T1000 (cell line): ENCODE measurements at places on chromosomes 6 and 20.

DNA sequence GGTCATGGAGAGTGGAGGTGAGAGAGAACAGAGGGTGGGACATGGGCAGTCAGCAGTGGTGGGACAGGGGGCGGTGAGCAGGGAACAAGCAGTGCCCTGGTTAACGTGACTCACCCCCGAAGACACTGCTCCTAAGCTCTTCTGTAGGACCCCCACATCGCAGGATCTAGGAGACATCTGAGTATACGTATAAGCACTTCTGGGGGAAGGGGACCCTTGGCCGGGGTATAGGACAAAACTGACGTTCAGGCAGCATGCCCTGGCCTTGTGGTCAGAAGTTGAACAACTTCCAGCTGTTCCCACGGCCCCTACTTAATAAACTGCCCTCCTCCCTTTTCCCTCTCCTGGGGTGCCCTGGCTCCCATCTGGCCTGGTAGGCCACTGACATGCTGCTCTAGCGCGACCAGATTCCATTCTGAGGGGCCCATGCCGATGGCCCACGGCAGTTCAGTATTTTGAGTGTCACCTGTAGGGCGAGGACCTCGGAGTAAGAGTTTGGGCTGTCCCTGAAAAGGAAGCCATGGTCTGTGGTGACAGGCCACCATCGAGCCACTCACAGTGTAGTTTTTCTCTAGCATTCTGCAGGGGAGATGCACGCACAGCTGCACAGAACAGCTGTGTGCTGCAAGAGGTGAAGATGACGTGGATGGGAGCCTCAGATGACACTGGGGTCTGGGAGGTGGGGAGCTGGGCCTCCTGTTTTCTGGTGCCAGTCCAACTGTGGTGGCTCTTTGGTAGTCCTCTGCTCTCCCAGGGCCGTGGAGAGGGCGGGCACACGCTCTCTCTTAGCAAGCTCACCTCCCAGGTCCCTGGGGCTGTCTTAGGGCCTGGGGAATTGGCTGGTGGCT is 38.4 kb downstream of the PPP1R3G start:
- DNase-seq = no peak

DNA sequence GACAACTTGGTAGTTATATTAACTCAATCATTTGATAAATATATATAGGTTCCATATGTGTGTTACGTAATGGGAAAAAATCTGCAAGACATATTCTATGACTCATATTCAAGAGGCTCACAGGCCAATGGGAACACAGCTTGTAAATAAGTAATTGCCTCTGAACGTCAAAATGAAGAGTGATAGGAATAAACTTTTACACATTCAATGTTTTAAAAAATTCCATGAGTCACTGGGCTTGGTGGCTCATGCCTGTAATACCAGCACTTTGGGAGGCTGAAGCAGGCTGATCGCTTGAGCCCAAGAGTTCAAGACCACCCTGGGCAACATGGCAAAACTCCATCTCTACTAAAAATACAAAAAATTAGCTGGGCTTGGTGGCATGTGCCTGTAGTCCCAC is 209.4 kb upstream of the MCHR2 start:
- peak; percentile 30 for DNase-seq

DNA sequence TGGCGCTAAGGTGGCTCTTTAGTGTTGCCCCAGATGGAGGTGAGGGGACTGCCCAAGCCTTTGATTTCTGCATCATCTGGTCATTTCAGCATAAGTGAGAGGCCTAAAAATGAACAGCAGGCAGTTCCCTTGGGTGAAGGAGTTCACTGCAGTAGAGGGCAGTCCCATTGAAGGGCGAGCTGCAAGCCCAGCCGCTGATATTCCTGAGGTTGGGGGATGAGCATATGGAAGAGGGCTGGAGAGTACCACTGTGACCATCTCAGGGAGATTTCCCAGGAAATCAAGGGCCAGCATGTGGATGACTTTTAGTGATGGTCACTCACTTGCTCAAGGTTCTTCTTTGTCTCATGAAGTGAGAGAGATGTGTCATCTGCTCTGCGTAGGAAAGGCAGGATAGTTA is 9.3 kb downstream of the TOX2 start:
- no peak for DNase-seq

DNA sequence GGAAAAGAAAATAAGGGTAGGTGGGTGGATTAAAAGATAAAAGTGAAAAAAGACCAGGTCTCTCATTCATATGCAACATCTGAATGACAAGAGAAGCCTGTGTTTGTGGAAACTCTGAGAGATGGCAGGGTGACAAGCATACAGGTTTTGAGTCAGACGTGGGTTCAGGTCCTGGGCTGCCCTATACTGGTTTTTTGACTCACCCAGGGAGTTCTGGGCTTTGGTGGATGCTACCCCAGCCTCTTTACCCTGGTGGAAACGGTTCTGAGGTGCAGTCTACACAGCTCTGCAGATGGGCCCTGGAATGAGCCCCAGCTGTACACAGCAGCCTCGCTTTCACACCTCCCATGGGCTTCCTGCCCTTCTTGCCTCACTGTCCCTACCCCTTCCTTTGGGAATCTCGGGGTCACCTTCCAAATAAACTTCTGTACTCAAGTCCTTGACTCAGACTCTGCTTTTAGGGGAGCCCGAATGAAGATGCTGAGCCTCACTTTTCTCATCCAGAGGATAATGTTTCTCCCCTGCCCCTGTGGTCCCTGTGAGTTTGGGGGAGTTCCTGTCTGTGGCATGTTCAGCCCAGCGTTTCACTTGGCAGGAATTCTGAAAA is 77.7 kb upstream of the CLDN20 start:
- DNase-seq = no peak

GRCh38 chr6:107030151-107030550 is 2.2 kb downstream of the MTRES1 start:
- no peak for DNase-seq

DNA sequence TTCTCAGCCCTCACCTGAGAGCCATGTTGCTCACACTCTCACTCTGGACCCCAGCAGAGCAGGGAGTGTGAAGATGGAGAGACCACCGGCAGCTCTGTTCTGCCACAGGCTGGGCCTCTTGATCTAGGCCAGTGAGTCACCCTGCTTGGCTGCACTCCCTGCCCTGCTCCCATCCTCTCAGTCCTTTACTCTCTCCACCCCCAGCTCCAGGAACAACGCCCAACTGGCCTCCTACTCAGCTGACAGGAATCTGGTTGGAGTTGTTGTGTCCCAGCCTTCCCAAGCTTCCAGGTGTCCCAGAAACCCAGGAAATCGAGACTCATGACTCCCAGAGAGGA is at the start of gene PSORS1C1:
Gene PSORS1C1 (plus strand): TSS at position 260 of the 338 bp plus-strand sequence. CDS start 14,833 bp downstream, outside the sequence.
- peak; percentile 72 for DNase-seq

GRCh38 chr6:25640446-25640845 is 11.6 kb upstream of the SCGN start:
- no peak for DNase-seq

DNA sequence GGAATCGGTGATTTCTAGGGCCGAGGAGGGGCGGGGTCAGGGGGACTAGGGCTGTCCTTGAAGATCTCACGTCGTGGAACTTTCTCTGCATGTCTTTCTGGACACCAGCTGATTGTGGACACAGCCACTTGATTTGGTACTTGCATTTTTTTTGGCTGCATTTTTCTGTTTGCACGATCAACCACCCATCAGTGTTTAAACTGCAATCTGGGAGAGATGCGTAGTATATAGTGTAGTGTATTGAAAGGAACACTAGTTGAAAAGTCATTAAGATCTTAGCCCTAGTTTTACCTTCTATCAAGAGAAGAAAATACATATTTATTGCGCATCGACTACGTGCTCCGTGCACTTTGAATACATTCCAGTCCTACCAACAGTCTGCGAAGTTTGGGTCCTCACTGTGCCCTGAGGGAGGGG is 657 bp downstream of the NT5DC1 start:
- no peak for DNase-seq

DNA sequence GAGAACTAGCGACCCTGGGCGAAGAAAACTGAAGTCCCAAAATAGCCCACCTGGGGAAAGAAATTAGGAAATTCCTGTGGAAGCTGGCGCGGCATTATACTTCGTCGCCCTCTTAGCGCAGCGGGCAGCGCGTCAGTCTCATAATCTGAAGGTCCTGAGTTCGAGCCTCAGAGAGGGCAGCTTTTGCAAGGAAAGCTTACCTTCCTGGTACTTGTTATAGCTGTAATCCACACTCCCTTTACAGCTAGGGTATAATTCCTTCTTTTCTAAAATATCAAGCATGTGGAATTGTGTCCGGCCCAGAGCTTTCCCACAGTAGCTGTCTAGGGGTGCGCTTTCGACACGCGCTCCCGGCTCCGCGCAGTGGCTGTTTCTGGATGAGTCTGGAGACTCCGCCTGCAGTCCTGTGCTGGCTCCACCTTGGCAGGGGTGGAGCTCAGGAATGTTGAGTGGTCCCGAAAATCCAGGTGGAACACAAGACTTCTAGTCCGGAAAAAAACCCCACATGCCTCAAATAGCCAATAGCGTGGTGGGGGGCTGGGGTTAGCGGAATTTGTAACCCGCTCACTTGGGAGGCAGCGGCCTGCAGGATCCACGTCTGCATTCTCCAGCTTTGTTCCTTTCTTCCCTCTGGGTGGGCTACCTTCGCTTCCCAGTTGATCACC is 83.7 kb upstream of the ZNF322 start:
- no peak for DNase-seq

DNA sequence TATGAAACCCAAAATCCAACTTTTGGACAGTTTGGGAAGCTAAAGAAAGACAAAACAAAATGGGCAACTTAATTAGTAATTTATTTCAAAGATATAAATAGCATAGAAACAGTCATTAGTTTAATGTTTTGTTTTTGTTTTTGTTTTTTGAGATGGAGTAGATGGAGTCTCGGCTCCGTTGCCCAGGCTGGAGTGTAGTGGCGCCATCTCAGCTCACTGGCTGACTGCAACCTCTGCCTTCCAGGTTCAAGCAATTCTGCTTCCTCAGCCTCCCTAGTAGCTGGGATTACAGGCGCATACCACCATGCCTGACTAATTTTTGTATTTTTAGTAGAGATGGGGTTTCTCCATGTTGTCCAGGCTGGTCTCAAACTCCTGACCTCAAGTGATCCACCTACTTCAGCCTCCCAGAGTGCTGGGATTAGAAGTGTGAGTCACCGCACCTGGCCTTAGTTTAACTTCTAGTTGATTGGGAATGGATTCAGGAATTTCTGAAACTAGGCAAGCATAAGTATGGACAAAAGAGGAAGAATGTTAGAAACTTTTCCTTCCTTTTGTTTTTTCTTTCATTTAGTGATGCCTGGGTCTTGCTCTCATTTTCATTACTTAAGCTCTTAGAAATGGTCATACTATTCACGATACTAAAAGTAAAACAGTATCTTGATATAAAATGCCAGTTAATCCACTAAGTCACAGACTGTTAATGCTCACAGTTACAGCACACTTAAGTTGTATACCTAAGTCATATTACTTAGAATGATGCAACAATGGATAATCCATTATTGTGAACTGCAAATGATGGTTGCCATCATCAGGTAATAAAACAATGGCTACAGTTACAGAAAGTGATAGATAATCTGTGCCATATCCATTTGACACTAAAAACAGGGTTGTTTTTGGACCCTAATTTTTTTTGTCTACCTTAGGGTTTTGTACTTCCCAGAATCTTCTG is 8.2 kb downstream of the SENP6 start:
- no peak for DNase-seq

GRCh38 chr20:40939667-40940066 is 89.0 kb upstream of the TOP1 start:
- no peak for DNase-seq

DNA sequence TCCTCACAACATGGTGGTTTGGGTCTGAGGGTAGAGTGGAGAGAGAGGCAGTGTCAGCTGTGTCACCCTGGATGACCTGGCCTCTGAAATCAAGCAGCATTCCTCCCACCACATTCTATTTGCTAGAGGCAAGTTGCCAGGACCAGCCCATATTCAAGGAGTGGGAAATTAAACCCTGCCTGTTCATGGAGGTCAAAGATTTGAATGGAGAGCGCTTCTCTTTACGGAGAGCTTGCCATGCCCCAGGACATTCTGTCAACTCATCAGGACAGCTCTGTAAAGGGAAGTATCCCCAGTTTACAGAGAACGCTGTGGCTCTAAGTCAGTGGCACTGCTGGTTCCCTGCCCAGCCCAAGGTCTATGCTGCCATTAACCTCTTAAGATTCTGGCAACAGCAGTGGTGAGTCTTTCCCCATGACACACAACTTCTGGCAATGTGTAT is 90.0 kb upstream of the INSM1 start:
- DNase-seq = no peak

DNA sequence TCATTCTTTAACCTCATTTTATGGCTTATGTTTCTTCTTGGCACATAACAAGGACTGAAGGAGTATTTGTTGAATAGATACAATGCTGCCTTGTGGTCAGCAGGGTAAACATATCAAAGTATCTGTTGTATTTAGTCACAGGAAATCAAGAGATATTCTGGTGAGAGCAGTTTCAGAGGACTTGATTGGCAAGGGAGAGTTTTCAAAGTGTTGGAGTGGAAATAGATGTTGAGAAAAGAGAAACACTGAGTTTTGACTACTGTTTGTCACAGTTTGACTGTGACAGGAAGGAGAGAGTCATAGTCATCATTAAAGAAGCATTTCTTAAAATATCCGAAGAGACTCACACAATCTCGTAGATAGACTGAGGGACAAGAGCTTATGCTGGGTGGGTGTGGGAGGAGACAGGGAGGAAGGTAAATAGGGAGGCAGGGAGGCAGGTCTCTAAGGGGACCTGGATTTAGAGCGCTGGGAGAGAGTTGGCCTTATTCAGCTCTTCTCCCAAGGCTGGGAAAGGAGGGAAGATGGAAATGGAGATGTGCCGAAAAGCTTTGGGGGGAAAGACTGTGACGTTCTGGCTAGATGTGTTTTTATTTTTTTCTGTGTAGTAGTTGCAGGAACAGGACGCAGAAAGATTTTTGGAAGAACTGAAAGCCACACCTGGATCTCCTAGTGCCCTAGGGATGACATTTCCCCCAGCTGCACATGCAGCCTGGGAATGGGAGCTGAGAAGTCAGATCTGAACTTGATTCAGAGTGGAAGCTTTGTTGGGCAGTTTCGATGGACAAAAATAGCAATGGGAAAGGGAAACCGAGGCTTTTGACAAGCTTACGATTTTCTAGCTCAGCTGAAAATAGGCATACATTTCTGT is 65.0 kb upstream of the IFNGR1 start:
- no peak for DNase-seq

GRCh38 chr20:39799366-39799965 is 837.3 kb downstream of the DHX35 start:
- no peak for DNase-seq

- DNase-seq = peak; percentile 68
These were observed 37.8 kb upstream of the CNKSR3 start for GRCh38 chr6:154548130-154548830.

GRCh38 chr20:41245086-41245707 is 72.3 kb downstream of the ZHX3 start:
- DNase-seq = no peak

GRCh38 chr6:2947445-2947844 is 23.9 kb downstream of the SERPINB6 start:
- DNase-seq = no peak

- no peak for DNase-seq
These were observed 161.0 kb downstream of the COL12A1 start for GRCh38 chr6:75044846-75045245.

- no peak for DNase-seq
These were observed 2.4 kb upstream of the SNAP25 start for GRCh38 chr20:10216146-10216791.

- DNase-seq = no peak
These were observed 54.2 kb downstream of the IRF4 start for GRCh38 chr6:445571-446417.
